Progenitor cell of endocrine pancreas (in vitro differentiated cells): ENCODE measurements at places on chromosomes 2 and 18. TPM values are rescaled to one million over a fixed set of nuclear protein-coding genes. Genes with fewer than 3 reads are reported as not detected.
A peak's percentile ranks its signal among the peaks of the same experiment; 100 is the strongest.

Gene SFTPB
- total RNA-seq = not detected in 2 replicates

DNA sequence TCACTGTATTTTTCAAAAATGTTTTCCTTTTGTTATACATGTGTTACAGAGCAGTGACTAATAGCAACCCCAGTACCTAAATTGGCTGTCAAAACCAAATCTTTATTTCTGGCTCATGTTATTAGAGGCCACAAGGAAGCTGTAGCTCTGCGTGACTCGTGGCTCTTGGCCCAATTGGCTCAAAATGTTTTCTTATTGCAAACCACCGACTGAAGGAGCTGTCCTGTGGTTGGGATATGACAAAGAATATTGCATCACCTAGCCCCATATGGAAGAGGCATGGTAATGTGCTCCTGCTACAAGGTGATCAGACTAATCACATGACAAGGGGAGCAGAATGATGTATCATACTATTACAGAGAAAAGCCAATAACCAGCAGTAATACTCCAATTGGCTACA is 1058.5 kb downstream of the CBLN2 start:
- H3K27me3 ChIP-seq = no peaks in the 10 kb centered on the region
- no peaks in the 10 kb centered on the region for H3K4me1 ChIP-seq
- H3K36me3 ChIP-seq = no peaks in the 10 kb centered on the region
- H3K4me3 ChIP-seq = no peak overlapping the region
- no peak overlapping the region for H3K27ac ChIP-seq

DNA sequence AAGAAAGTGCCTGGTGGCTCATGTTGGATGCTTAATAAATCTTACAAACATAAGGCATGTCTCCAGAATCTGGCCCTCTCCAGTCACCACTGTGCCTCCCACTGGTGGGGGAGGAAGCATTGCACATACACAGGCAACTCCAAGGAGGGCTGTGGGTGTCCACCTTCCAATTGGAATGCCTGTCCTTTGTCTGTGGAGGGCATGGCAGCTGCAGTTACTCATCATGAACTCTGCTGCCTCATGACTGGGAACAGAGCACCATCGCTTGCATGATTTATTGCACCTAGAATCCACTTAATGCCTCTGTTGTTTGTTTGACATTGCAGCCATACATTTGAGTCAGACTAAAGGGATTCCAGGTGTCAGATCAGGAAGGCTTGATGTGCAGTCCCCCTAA is 278.9 kb downstream of the PRKCE start:
- no peak overlapping the region for H3K27ac ChIP-seq
- no peak for DNase-seq

Gene RAD51AP2
- total RNA-seq = 0.07 and 0.13 TPM in 2 replicates

- H3K4me1 ChIP-seq = no peaks in the 10 kb centered on the region
- H3K36me3 ChIP-seq = peaks cover 21% of the 10 kb centered on the region
- no peak overlapping the region for H3K4me3 ChIP-seq
- DNase-seq = no peak
- H3K27me3 ChIP-seq = no peaks in the 10 kb centered on the region
- H3K27ac ChIP-seq = peak overlapping the region; percentile 52
These were observed 77.7 kb downstream of the KCTD18 start for GRCh38 chr2:200431996-200432705.

Gene MAIP1
- 18.8 and 20.4 TPM in 2 replicates for total RNA-seq

GRCh38 chr2:191489177-191489576 is 188.8 kb upstream of the NABP1 start:
- H3K4me1 ChIP-seq = peaks cover 8% of the 10 kb centered on the region
- H3K4me3 ChIP-seq = no peak overlapping the region
- no peak for DNase-seq
- H3K27ac ChIP-seq = no peak overlapping the region
- peaks cover 4% of the 10 kb centered on the region for H3K27me3 ChIP-seq

DNA sequence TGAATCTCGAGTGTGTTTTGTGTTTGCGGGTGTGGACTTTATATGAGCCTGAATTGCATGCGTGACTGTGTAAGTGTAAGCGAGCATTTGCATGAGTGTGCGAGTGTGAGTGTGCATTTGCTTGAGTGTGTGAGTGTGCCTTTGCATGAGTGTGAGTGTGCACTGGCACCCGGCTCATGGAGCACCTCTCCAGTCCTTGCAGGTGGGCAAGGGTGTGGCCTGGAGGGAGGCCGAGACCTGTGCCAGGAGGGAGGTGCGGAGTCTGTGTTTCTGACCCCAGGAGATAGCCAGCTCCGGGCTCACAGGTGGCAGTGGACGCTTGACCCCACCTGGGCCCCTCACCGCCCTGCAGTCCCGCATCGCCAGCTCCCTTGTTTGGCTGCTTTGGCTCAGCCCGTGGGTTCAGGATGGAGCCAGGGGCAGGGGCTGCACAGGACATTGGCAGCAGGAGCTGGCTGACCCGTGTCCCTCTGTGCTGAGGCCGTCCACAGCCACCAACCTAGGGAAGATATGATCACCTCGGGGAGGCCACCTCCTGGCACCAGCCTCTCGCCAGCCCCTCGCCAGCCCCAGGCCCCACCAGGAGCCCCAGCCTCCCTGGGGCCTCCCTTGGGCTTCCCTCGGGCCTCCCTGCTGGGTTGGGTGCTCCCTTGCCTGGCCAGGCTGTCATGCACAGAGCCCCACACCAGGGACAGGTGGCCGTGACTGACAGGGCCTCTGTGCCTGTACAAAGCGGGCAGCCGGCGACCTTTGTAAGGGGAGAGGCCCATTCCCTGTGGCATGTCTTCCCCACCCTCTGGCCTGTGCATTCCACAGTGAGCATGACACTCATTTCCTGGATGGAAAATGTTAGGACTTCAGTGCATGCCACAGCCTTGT is 81.6 kb downstream of the PTGR3 start:
- no peaks in the 10 kb centered on the region for H3K36me3 ChIP-seq
- H3K4me3 ChIP-seq = no peak overlapping the region
- peak overlapping the region; percentile 30 for H3K27ac ChIP-seq
- peaks cover 7% of the 10 kb centered on the region for H3K27me3 ChIP-seq

Gene PDCD1
- total RNA-seq = not detected in 2 replicates

DNA sequence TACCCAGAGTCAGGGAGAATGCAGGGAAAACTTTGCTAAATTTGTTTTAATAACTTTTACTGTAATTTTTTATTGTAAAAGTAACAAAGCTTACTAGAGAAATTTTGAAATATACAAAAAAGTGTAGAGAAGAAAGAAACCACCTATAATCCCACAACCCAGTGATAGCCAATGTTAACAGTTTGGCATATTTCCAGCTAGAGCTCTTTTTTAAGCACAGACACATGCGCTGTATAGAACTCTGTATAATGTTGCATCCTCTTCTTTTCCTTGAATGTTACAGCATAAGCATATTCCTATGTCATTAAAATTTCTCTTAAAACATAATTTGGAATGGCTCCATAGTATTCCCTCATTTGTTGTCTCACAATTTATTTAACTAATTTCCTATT is 37.4 kb upstream of the EPAS1 start:
- no peak overlapping the region for H3K4me3 ChIP-seq
- H3K27ac ChIP-seq = no peak overlapping the region
- H3K36me3 ChIP-seq = no peaks in the 10 kb centered on the region

- DNase-seq = no peak
- no peaks in the 10 kb centered on the region for H3K36me3 ChIP-seq
- H3K27ac ChIP-seq = no peak overlapping the region
These were observed 44.1 kb downstream of the ERBB4 start for GRCh38 chr2:212494418-212495020.

GRCh38 chr2:130286983-130287655 is 55.6 kb upstream of the IMP4 start:
- H3K27ac ChIP-seq = no peak overlapping the region
- no peak overlapping the region for H3K4me3 ChIP-seq
- peaks cover 2% of the 10 kb centered on the region for H3K4me1 ChIP-seq
- peaks cover 4% of the 10 kb centered on the region for H3K27me3 ChIP-seq
- no peak for DNase-seq

DNA sequence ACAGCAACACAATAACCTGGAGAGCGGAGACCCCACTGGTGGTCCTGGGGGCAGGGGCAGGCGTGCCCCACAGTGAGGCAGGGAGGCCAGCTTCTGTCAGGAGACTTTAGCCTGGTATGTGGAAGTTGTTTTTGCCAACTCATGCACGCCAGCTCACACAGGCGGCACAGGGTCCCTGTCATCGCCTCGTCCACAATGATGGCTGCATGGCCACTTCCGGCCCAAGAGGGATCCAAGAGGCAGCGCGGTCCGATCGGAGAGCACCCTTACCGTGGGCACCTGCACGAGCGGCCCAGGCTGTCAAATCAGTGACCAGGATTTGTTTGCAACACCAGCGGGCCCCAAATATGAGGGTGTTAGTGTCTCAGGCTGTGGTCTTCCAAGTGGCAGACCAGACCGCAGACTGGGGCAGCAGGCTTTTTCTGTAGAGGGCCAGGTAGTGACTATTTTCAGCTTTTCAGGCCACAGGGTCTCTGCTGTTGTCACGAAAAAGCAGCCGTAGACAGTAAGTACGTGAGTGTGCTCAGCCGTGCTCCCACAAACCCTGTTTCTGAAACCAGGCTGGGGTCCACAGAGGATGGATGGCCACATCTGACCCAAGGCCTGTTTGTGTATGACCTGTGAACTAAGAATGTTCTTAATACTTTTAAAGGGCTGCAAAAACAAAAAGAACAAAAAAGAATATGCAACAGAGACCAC is 21.2 kb downstream of the SNED1 start:
- H3K4me1 ChIP-seq = no peaks in the 10 kb centered on the region
- no peak for DNase-seq
- no peaks in the 10 kb centered on the region for H3K27me3 ChIP-seq
- H3K36me3 ChIP-seq = no peaks in the 10 kb centered on the region
- H3K27ac ChIP-seq = no peak overlapping the region

DNA sequence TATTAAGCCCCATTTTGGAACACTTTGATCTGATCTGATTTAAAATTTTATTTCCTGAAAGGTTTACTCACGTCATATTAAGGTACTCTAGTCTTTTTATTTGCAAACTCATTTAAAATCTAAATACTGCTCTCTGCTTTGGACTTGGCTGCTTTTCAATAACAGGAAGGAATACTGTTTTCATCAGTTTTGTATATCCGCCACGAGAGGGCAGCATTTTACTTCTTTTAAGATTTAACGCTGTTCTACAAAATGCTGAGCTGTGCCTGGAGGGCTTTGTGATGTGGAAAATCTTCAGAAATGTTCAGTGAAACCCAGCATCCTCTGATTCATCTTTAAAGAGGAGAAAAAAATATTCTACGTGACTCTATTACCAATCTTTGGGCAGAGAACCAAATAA is 37.5 kb upstream of the SLC38A11 start:
- no peak overlapping the region for H3K4me3 ChIP-seq
- peak; percentile 21 for DNase-seq
- no peak overlapping the region for H3K27ac ChIP-seq
- H3K4me1 ChIP-seq = peaks cover 10% of the 10 kb centered on the region

Gene SLC19A3
- 34.3 and 36.4 TPM in 2 replicates for total RNA-seq
